Astrocyte (in vitro differentiated cells and primary cell): ENCODE measurements at places on chromosomes 3 and 15. TPM values are rescaled to one million over a fixed set of nuclear protein-coding genes. Genes with fewer than 3 reads are reported as not detected.

GRCh38 chr3:48122504-48122903 lies 65.7 kb downstream of the CDC25A start:
- DNase-seq, result no peak

DNA sequence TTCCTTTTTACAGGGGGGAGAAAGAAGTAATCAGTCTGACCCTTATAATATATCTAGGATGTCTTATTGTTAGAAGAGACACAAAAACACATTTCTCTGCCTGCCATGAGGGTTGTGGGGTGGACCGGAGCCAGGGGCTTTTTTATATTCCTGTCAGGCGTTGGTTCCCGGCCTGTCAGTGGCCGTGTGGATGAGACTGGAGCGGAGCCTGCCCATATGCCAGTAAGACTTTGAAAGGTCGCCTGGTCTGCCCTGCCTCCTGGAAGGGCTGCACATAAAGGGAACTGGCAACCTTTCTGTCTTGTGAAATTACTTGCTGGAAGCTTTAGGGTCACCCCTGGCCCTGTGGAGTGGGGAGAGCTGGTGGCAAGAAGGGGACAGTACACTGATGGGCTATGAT lies 34.7 kb downstream of the MAP3K13 start:
- no peak for DNase-seq

The SNX22 gene
- 0.19 and 0.27 TPM in 2 replicates for total RNA-seq

The SI gene
- total RNA-seq, result not detected in 2 replicates

The KLF15 gene
- total RNA-seq, result 0.29 and 0.34 TPM in 2 replicates

DNA sequence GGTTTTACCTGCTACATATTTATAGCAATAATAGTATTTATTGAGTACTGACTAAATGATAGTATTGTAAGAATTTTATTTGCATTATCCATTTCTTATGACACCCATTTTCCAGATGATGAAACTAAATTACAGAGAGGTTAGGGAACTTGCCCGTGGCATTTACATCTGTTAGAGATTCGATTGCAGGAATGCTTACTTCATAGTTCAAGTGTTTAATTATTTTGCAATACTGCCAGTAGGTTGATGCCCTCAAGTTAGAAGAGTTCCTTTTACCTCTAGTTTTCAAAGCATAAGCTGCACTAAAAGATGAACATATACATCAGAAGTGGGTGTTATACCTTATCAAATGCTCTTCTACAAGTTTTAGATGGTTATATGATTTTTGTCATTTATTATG lies 362.8 kb upstream of the RGMA start:
- DNase-seq, result no peak

The SLC22A13 gene
- 0.72 and 1.8 TPM in 2 replicates for total RNA-seq

DNA sequence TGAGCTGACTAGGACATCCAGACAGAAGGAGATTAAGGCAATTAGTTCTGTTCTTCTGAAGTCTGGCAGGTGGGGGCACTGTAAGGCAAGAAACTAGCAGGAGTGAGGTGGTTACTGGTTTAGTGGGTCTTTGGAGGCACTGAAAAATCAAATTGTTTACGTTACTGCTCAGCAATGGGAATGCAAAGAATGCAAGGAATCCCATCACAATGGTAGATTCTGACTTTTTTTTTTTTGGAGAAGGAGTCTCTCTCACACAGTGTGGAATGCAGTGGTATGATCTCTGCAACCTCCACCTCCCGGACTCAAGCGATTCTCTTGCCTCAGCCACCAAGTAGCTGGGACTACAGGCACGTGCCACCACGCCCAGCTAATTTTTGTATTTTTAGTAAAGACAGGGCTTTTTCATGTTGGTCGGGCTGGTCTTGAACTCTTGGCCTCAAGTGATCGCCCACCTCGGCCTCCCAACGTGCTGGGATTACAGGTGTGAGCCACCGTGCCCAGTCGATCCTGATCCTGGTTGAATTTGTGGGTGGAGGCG lies 16.4 kb downstream of the FAM107A start:
- DNase-seq, result peak; percentile 96

- DNase-seq, result no peak
These were observed 294.8 kb downstream of the MCTP2 start for GRCh38 chr15:94526071-94526689.

The FEZF2 gene
- total RNA-seq, result not detected in 2 replicates

- DNase-seq, result no peak
These were observed 269.2 kb upstream of the CNTN3 start for GRCh38 chr3:74883690-74884089.

The IL12A gene
- 2.9 and 3.0 TPM in 2 replicates for total RNA-seq

- peak; percentile 21 for DNase-seq
These were observed at the start of gene GRAMD2A for GRCh38 chr15:72197460-72198355. Gene GRAMD2A (minus strand): TSS chr15:72197787.

The ZXDC gene
- 19.6 and 21.6 TPM in 2 replicates for total RNA-seq

The CYP11A1 gene
- total RNA-seq, result 0.43 and 0.60 TPM in 2 replicates

The GOLGA8M gene
- 1.5 and 1.6 TPM in 2 replicates for total RNA-seq

GRCh38 chr3:160134454-160134853 lies 90.8 kb upstream of the C3orf80 start:
- no peak for DNase-seq

GRCh38 chr3:183492849-183493179 lies 62.7 kb downstream of the KLHL6 start:
- peak; percentile 18 for DNase-seq

- DNase-seq, result peak; percentile 28
These were observed 79.1 kb upstream of the ABI3BP start for GRCh38 chr3:101072300-101072699.

- no peak for DNase-seq
These were observed 166.5 kb upstream of the ATP11B start for GRCh38 chr3:182626484-182627467.

DNA sequence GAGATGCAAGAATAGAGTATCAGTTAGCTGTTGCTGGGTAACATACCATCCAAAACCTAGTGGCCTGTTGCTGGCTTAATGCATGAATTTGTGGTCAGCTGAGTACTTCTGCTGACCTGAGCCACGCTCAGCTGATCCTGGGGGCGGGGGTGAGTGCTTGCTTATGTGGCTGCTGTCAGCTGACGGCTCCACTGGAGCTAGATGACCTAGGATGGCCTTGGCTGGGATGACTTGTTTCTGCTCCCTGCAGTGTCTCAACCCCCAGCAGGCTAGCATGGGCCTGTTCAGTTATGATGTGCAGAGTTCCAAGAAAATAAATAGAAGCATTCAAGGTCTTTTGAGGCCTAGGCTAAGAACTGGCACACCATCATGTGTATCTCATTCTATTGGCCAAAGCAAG lies 63.9 kb downstream of the FBLN2 start:
- DNase-seq, result no peak

GRCh38 chr3:28667646-28668621 lies 319.3 kb upstream of the AZI2 start:
- peak; percentile 27 for DNase-seq

The ERICH6 gene
- 0.09 TPM in 1 of 2 replicates, not detected in the other for total RNA-seq

The TEX55 gene
- not detected in 2 replicates for total RNA-seq

DNA sequence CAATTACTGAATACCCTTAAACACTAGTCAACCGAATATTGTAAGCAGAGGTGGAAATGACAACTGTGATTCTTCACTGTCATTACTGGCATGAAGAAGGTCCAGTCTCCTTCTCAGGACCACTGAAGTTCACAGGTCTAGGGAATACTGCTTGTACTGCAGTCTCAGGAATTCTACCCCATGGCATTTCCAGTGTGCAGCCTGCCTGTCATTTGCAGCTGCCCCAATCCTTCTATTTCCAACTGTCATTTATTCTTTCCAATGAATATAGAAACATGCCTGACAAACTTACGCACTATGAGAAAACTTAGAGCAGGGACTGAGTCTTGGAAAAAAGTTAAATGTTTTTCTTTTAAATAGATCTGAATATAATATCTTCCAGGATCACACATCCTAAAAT lies 308.0 kb upstream of the THBS1 start:
- DNase-seq, result no peak

DNA sequence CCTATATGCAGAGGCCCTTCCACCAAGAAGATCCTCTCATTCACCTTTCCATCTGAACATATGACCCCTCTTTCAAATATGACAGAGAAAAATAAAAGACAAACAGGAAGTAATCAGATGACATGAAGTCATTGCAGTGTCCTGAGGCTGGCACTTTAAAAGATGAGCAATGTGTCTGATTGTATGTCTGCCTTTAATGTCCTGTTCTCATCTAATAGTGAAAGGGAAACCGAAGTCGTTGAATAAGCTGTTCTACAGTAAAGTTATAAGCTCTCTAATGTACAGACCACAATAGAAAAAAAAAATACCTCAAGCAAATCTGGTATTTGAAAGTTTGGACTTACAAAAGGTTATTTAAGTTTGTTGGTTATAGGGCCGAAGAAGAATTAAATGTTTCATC lies 243.0 kb downstream of the CLSTN2 start:
- no peak for DNase-seq

GRCh38 chr15:39747326-39747725 lies 35.3 kb downstream of the FSIP1 start:
- DNase-seq, result peak; percentile 81

The STRIT1 gene
- not detected in 2 replicates for total RNA-seq

DNA sequence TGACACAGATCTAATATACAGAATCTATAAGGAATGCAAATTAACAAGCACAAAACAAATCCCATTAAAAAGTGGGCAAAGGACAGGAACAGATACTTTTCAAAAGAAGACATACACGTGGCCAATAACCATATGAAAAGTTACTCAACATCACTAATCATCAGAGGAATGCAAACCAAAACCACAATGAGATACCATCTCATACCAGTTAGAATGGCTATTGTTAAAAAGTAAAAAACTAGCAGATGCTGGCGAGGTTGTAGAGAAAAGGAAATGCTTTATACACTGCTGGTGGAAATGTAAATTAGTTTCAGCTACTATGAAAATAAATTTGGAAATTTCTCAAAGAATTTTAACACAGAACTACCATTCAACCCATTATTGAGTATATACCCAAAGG lies 50.7 kb downstream of the ADAMTS17 start:
- DNase-seq, result peak; percentile 78

DNA sequence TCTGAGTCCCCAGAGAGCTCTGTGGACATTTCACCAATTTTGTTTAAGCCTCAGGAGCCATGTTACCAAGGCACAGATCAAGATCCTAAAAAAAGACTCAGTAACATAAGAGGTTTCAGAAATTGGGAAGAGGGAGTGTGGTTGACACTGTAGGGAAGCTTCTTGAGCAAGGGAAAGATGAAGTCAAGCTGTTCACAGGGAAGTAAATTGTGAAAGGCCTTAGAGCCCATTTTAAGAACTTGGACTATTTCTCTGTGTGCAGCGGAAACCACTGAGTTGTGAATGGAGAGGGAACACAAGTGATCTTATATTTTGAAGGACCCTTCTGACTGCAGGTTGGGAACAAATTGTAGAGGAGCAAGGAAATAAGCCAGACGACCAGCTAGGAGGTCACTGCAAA lies 18.7 kb downstream of the BCL2A1 start:
- DNase-seq, result no peak

The AHSG gene
- not detected in 2 replicates for total RNA-seq

DNA sequence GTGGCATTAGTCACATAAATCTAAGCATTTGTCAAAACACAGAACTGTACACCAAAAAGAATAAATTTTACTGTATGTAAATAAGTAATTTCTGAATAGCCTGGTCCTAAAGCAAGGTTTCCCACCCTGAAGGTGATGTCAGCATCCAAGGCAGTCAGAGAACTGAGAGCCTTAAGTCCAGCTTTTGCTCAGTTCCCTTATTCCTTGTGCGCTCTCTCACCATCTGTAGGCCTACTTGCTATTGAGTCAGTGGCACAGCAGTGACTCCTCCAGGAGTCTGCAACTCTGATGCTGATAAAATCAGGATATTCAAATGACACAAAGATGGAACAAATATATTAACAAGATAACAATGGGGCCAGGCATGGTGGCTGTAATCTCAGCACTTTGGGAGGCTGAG lies 22.3 kb downstream of the VPS39 start:
- no peak for DNase-seq

The SLC7A14 gene
- total RNA-seq, result 0.23 TPM in 1 of 2 replicates, not detected in the other

The ANKRD34C gene
- 0.05 TPM in 1 of 2 replicates, not detected in the other for total RNA-seq

DNA sequence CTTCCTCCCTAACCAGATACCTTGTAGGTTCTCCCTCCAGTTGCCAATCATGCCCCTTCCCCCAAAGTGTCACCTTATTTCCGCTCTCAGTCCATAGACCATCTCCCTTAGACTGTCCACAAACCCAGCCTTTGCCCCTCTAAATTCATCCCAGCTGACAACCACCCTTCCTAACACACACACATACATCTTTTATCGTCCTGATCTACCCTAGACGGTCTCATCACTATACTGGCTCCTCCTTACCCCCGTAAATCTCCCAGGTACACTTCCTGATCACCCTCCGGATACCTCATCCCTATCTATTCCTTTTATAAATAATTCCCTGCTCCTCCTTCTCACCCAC lies 828 bp downstream of the THOC7 start:
- DNase-seq, result no peak

- DNase-seq, result no peak
These were observed 688.2 kb downstream of the SI start for GRCh38 chr3:164390046-164390445.

DNA sequence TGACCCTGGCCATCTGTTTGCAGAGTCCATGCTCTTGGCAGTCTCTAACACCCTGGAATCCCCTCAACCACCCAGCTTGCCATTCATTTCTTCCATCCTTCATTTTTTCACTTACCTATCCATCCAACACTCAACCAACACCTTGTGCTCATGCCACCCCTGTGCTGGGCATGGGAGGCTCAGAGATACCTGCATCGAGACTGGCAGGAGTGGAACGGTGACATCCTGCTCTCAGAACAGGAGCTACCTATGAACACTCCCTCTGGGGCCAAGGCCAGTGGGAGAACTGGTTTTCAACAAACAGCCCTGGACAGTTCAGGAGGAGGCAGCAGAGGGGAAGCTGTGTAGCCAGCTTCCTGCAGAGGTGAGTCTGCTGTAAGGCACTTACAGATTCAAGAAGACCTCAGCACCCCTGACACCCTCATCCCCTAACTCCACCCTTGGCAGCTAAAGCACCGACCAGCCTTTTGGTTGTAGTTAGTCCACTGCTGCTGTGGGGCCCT lies 19.5 kb upstream of the ATP2B2 start:
- DNase-seq, result no peak

GRCh38 chr3:47652142-47652541 lies 73.5 kb upstream of the CSPG5 start:
- no peak for DNase-seq

DNA sequence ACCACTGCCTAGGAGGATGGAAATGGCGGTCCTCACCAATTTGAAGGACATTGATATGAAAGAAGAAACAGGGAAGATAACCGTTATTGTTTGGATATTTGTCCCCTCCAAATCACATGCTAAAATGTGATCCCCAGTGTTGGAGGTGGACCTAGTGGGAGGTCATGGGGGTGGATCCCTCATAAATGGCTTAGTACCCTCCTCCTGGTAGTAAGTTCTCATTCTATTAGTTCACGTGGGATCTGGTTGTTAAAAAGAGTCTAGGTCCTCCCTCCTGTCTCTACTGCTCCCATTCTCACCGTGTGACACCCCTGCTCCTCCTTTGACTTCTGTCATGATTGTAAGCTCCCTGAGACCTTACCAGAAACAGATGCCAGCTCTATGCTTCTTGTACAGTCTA lies 30.5 kb downstream of the TLNRD1 start:
- no peak for DNase-seq

- DNase-seq, result peak; percentile 82
These were observed 13.5 kb upstream of the SUCNR1 start for GRCh38 chr3:151859905-151860304.

- DNase-seq, result no peak
These were observed 5.3 kb downstream of the TUBGCP4 start for GRCh38 chr15:43376017-43376705.
